ENCODE measurements at places on chromosomes 3 and 15.

GRCh38 chr3:53773021-53773436 lies 73.2 kb downstream of the CHDH start:
- no peak for DNase-seq

GRCh38 chr15:58981808-58982475 lies 5.5 kb upstream of the RNF111 start:
- DNase-seq, result no peak

DNA sequence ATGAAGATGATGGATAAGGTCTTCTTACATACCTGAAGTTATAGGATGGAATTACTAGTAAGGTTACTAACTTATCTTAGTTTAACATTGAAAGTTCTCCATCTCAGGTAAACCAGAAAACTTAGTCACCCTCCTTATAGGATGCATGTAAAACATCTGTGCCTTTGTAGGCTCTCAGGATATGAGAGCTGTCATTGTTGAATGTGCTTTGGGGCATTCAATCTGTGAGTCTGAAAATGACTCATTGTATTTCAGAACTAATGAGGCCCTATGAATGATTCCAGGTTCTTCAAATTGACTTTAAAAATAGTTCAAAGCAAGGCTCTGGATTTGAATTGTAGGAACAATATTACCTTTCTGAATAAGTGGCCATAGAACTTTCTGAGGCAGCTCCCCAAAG lies 237.7 kb upstream of the AZI2 start:
- no peak for DNase-seq

DNA sequence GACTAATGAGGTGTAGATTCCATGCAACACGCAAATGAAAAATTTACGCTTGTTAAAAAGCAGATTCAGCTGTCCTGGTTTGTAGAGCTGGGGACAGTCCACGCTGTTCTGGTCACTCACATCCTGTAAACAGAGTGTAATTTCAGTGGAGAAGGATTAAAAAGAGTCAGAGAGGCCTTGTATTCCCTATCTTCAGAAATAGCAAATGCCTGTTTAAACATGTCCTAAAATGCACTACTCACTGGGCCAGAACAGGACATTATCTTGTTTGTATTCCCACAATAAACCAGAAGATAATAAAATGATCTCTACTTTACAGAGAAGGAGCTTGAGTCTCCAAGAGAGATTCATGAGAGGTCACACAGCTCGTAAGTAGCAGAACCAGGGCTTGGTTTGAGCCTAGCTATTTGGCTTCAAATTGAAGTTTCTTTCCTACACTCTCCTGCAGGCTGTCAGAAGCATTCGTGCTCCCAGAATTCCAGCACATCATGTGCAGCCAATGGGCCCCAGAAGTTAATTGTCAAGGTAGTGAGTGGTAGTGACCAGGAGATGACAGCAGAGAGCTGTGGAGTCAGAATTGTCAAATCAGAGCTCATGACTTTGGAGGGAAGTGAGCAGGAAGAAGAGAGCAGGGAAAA lies 242.5 kb downstream of the ATP8B4 start:
- DNase-seq, result no peak

DNA sequence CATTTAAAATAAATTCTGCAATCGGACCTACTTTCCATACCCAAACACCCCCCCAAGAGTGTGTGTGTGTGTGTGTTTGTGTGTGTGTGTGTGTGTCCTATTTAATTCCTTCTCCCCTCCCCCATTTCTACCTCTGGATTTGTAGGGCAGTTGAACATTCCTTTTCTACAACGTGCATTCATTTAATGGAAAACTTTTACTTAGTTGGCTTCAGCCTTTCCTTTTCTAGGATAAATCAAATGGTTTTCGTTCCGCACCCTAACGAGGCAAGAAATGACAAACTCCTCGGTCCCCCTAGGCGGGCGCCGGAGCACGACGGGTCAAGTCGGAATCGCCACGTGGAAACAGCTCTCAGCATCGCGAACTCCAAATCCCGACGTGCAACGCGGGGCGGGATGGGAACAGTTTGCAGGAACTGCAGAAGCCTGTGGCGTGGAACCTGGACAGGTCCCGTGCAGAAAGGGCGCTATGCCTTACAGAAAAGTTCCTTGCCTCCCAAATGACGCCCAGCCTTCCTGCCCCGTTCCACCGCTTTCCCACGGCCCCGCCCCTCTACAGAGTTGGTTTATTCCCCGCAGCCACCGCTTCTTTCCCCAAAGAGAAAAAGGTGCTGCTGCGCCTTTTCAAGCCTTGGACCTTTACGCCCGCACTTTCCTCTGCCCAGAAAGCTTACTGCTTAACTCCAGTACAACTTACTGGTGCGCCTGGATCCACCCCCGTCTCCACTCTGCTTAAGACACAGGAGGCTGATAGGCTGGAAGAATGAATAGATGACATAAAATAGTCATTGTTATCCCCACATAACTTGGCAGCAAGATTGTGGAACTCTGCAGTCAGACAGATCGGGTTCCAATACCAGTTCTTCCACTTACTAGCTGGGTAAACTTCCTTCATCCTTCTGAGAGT lies 1.1 kb upstream of the EIF2B5 start:
- no peak for DNase-seq

DNA sequence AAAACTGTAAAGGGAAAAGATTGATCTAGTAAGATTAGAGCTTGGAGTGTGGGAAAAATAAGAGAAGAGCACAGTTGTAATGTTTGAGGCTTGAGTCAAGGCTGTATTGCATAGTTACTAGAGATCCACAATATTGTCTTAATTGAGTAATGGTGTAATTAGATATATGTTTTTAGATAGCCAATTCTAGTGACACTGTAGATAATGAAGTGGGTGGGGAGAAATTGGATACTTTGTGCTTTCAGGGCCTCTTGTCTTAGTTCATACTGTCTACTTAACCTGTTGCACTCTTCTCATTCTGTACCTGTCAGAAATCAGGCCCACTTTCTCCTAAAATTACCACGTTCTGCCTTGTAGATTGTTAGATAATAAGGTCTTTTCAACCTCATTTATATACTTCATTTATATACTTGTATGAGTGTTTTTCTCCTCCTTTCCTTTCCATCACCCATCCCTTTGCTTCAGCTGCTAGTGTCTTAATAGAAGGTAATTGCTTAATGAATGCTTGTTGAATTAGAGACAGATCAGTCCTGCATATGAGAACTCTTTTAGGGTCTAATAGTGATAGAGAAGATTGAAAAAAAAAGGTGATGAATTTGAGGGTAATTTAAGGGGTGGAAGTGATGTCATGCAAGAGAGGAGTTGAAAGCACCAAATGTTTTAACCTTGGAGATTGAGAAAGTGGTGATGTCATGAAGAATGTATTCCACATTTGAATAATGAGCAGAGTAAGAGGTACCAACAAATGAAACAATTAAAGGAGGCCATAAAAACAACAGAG lies 32.0 kb downstream of the PIK3CA start:
- DNase-seq, result no peak

- DNase-seq, result no peak
Measured at GRCh38 chr3:126342991-126343648, 14.1 kb downstream of the KLF15 start.

DNA sequence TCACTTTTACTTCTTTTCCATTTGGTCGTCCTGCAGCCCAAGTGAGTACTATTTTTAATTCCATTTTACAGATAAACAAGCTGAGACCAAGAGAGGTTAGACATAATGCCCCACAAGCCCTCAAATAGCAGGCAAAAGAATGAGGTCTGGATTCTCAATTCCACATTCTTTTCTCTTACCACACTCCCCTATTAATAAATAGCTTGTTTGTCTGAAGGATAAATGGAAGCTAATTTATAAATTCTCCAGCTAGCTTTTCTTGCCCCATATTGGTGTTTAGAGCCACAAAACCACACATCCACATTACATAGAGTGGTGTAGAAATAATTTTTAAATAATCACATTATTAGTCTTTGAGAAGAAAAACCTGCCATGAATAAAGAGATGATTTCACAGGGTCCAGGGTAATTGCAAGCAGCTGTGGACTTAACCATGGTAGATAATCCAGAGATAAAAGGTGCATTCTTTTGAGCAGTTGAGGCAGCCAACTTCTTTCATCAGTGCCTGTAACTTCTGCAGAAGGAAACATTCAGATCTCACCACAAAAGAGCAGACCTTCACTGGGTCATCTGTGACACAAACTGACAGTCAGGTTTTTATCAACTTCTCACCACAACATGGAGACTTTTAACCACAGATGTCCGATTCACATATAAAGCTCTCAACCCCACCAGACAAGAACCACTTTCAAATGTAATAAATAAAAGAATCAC lies 313.4 kb upstream of the STT3B start:
- no peak for DNase-seq

DNA sequence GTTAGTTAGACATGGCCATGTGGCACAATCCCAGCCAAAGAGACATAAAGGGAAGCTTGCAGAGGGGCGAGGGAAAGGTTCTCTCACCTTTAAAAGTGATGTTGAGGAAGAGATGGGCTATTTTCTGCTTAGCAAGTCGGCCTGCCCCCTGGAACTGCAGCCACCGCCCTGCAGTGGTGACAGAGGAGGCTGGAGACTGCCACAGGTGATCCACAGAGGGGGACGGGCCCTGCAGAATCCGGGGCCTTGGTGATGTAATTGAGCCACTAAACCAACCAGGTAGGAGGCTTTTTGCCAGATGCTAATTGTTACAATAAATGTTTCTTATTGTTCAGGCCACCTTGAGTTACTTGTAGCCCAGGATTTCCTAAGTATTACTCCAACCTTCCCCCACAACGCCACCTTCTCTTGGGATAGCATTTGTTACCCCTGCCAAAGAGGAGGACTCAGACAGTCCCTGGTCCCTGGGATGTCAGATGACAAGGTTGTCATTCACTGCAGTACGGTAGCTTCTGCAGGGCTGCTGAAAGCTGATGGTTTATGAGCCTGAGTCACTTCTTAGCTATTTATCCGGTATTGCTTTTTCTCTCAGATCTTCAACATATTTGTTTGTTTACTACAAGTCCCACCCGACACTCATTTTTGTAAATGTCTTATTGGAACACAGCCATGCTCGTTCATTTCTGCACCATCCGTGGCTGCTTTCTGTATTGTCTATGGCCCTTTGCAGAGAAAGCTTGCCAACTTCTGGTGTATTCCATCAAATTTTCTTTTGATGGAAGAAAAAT lies 63.3 kb upstream of the SEC61A1 start:
- no peak for DNase-seq

- no peak for DNase-seq
Measured at GRCh38 chr3:184874709-184875644, 63.0 kb downstream of the VPS8 start.

DNA sequence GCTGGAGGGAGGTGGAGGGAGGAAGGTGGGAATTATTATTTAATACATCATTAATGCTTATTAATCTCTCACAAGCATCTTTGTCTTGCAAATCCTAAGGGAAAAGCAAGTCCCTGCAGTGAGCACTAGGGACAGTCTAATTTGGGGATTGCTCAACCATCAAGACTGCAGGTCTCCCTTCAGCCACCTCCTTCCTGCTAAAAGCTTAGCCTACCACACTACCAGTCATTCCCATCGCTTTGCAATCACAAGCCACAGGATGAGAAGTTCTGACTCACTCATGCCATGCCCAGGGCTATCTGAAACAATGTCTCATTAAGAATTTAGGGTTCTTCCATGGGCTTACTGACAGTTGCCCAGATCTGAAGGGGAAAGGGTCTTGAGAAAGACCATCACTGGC lies 51.0 kb upstream of the EIF1B start:
- no peak for DNase-seq

DNA sequence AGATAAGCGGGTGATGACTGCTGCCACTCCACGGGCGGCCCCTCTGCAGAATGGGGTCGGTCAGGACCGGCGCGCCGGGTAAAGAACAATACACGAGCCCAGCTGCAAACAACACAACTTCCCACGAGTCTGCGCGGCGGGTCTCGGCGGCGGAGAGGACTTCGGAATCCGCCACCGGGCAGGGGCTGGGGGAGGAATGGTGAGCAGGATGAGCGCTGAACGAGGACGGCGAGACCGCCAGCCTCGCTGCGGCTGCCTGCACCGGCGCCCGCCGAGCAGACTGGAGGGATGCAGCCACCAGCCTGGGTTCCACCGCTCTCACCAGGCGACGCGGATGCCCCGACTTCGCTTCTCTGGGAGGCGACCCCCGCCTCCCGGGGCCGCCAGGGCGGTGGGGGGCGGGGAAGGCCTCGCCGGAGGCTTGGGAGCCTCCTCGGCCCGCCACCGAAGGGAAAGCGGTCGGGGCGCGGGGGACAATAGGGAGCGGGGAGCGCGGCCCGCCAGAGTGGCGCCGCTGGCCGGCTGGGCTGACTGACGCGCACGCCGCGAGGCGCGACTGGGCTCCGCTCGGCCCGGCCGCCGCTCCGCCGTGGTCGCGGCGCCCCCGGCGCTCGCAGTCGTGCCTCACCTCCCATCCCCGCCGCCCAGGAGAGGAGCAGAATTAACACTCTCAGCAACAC lies 515 bp downstream of the ADAM10 start:
- DNase-seq, result no peak

- DNase-seq, result no peak
Measured at GRCh38 chr3:46724424-46724823, 6.8 kb upstream of the PRSS50 start.

DNA sequence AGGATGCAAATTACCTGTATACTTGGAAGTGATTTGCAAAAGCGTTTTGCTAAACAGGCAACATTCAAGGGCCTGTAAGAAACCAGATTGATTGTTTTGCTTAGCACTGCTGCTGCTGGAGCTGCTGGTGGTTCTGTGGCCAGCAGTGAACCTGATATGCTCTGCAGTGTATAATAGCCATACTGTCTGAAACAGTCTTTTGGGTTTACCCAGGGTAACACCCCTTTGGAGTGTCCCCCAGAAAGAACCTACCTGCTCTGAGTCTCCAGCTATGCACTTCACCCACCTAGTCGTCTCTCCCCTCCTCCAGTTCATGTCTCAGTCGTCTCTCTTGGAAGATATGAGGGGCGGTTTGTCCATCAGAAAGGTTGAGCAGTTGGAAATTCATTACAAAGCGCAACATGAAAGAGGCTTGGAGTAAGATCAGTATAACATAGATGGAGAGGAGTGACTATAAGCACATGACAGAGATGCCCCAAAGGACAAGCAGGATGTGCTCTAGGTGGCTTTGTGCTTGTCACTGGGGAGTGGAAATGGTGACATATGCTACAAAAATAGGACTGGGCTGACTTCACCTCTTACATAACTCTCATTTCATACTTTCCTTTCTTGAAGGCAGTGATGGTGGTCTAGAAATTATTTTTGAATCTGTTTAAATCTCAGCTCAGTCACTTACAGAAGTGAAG lies 3.8 kb downstream of the MKRN2 start:
- DNase-seq, result no peak

DNA sequence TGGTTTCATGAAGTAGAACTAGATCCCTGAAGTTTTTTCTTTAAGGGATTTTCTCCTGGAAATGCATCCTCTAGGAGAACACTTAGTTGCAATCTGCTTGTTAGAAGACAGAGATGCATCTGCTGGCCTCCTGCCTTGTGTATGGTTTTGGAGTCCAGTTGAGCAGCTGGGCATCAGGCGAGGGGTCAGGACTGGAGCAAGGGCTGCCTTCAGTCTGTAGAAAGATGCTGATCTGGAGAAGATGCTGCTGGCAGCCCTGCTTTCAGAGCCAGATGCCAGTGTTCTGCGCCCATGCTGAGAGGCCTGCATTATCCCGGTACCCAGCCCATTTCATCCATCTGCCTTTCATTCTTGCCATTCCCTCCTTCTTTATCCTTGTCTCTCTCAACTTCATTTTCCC lies 77.4 kb downstream of the CHCHD6 start:
- DNase-seq, result no peak

Data from activated CD8-positive, alpha-beta memory T cell treated with anti-CD3 and anti-CD28 coated beads for 1 hour (primary cell).